ENCODE measurements at places on chromosomes 5 and 9. TPM values are rescaled to one million over a fixed set of nuclear protein-coding genes. Genes with fewer than 3 reads are reported as not detected.

GRCh38 chr5:113250341-113250953, 184.3 kb downstream of the TSSK1B start:
- DNase-seq = no peak

DNA sequence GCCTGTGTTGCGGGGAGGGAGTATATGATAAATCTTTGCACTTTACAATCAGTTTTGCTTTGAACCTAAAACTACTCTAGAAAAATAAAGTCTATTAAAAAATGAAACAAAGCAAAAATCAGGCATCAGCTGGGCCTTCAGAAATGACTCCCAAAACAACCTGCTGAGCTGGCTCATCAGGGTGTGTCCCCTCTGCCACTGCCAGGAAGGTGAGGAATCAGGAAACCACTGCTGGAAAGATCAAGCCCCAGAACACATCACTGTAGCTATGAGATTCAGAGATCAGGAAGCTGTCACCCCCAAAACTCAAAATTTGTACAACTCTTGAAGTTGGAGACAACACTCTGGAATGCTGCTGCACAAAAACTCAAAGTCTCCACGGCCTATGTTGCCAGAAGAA, 40.5 kb upstream of the TBCA start:
- DNase-seq = no peak

DNA sequence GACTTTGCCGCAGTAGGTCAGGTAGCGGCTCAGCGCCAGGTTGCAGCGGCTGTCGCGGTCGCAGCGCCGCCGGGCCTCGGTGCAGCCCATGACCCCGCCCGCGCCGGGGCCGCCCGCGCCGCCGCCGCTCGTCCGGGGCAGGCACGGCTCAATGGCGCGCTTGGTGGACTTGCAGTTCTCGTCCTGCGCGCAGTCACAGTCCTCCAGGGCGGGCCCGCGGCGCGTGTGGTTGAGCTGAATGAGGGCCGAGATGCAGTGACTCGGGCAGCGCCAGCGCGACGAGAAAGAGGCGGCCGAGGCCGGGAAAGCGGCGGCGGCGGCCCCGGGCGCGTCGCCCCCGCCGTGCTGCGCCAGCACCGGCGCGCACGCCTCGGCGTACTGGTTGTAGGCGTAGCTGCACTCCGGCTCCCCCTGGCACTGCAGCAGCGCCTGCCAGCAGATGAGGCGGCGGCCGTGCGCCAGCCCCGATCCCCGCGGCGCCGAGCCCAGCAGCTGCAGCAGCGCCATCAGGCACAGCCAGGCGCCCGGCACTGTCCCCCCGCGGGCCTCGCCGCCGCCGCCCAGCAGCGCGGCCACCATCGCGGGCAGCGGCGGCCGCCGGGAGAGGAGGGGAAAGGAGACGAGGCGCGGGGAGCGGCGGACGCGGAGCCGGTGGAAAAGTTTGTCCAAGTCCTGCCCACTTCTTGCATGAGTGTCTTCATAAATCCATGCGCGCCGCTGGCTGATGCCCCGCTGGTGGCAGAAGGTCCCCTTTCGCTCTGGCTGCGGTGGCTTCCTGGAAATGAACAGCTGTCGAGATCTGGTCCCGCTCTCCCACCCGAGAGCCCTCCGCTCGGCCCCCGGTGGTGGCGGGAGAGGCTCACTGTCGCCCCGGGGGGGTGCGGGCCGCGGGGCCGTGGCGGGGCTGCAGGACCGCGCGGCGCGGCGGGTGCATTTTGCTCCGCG, 833 bp downstream of the GAS1 start:
- DNase-seq = peak; percentile 93

DNA sequence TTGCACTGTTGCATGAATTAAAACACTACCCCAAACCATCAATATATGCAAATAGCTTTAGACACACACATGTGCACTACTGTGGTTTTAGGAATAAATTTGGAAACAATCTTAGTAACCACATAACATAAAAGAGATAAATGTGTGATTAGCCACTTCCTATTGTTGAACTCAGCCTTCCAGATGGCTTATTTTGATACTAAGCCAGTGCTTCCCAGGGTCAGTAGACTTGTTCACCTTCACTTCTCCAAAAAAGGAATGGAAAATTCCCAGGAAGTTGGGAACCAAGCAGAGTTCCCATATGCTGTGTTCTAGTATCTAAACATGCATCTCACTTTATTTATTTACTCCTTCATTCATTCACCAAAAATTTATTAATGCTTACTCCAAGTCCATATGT, 47.8 kb downstream of the SVEP1 start:
- DNase-seq = no peak

GRCh38 chr9:87149799-87150198, 202.5 kb upstream of the GAS1 start:
- DNase-seq = no peak

DNA sequence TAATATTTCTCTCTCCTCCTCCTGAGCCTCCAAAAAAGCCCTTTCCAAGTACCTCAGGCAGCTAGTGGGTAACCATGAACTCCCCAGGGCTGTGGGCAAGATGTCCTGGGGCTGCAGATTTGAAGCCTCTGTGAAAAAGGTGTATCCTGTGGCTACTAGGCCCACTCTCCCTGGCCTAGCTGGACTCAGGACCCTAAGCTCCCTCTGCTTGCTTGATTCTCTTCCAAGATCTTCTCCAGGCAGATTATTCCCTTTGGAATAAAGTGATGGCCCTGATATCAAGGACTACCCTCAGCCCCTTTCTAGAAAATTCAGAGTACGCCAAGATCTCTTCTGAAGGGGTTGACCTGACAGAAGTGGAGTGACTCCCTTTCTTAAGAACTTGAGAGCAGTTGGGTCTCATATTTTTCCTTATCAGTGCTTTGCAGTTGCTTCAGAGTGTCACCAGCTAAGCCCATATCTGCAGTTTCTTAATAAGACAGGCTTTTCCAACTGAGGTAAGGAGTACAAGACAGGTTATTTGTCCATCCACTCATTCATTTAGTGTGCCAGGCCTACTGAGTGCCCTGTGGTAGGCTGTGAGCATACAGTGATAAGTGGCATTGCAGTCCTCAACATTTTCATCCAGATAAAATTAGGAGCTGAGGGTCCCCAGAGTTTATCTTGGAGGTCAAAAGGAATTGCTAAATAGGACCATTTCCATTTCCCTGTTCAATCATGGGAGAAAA, 42.5 kb downstream of the CYSTM1 start:
- DNase-seq = no peak

DNA sequence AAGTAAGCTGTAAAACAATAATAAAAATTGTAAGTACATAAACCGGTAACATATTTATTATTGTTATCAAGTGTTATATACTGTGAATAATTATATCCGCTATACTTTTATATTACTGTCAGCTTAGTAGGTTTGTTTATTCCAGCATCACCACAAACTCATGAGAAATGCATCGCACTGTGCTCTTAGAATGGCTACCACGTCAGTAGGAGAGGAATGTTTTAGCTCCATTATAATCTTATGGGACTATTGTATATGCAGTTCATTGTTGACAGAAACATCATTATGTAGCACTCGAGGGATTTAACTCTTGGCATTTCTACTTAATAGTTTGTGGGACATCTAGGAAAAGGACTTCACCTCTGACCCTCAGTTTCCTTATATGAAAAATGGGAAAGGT, 16.4 kb downstream of the SLC12A2 start:
- no peak for DNase-seq

DNA sequence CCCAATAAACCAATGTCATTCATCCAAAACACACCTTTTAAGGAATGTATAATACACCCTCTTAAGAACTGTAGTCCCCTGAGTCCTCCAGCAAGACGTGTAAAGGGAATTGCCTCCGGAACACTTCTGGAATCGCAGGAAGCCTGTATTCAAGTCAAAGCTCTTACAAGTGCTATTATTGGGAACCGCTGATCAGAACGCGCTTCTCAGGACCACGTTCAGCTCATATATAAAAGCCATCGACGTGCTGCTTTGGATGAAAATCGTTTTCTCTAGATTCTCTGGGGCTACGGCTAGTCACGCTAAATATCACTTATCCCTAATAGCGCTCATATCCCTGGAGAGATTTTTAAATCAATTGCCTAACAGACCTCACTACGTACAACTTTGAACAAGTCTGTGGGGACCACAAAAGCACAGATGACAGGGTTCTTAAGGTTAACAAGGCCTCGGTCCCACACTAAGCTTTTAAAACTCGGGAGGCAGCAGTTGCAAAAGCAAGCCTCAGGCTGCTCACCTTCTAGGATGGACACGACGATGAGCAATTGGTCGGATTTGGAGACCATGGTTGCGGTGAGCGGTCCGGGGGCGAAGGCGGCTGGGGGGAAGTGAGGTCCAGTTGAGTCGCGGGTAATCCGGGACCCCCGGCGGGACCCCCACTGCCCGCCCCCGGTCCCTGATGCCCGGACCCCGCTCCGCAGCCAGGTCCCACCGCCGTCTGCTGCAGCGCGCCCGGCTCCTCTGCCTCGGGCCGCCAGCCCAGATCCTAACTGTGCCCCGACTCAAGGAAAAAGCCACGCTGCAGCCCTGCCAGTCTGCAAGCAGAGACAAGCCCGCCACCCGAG, 548 bp downstream of the CEP120 start:
- no peak for DNase-seq

DNA sequence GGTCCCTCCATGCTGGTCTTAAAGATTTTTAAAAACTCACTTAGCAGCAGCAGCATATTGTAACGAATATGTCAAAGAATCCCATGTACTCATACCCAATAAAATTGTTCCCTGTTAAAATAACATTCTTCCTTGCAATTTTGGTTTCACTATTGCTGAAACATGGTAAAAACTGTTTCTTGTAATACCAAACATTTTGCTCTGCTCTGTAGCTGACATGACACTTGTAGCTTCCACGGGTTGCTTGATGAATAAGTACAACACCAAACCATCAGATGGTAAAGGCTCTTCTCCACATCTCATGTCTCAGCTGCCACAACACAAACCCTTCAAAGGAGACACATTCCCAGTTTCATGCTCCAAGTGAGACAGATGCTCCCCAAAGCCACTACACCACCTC, 180.7 kb upstream of the PTGER4 start:
- no peak for DNase-seq

DNA sequence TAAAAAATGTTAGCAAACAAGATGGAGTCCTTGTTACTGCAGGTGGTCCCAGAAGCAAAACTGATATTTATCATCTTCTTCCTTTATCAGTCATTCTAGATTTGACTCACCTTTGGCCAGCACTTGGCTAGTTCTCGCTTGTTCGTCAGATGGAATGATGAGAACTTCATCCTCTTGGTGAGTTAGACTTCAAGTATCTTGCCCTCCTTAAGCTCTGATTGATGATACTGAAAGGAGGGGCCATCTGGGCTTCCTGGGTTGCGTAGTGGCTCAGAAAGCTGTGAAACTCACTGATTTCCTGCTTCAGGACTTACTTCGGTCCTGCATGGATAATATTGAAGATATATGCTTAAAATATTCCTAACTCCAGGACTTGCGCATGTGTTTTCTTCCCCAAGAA, 1248.2 kb upstream of the CDH9 start:
- no peak for DNase-seq

The FKBP15 gene
- 42.4 TPM for total RNA-seq

The LECT2 gene
- not detected for total RNA-seq
